Psoas muscle (tissue), 8 donors: ENCODE measurements at places on chromosomes 1 and 21. TPM values are rescaled to one million over a fixed set of nuclear protein-coding genes. Genes with fewer than 3 reads are reported as not detected.

Gene DDOST
- 87.7 TPM for polyA plus RNA-seq

Gene GJC2
- 0.40 TPM for polyA plus RNA-seq

Gene UTS2
- not detected for polyA plus RNA-seq

Gene AADACL3
- polyA plus RNA-seq, result not detected

Gene OR2G6
- polyA plus RNA-seq, result not detected

Gene GBP5
- polyA plus RNA-seq, result 0.16 TPM

Gene LCE3D
- polyA plus RNA-seq, result not detected

Gene TRPM2
- polyA plus RNA-seq, result 0.08 TPM

Gene PSEN2
- 15.5 TPM for polyA plus RNA-seq

Gene SLC35E2B
- 11.5 TPM for polyA plus RNA-seq

Gene RHOU
- polyA plus RNA-seq, result 20.1 TPM

Gene FBLIM1
- polyA plus RNA-seq, result 2.5 TPM

Gene UBE2U
- polyA plus RNA-seq, result not detected

- no peak for DNase-seq
Observed at GRCh38 chr1:119715542-119715941, 3.8 kb downstream of the PHGDH start.

DNA sequence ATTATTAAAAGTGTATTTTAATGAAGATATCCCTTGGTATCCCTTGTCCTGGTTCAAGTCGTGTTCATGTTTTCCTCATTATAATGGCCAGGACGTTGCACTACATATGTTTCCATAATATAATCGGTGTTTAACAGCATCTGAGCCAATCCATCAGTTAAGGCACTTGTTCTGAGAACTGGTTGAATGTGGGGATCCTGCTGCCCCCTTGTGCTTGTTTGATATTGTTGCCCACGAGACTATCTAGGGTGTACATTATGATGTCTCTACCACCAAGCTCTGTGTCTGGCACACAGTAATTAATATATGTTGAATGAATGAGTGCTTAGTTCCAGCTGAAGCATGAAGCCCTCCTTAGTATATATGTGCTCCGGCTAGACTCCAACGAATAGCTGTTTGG is 193.0 kb downstream of the CACNA1E start:
- no peak for DNase-seq

GRCh38 chr1:64187646-64188045 is 15.8 kb upstream of the UBE2U start:
- DNase-seq, result no peak

DNA sequence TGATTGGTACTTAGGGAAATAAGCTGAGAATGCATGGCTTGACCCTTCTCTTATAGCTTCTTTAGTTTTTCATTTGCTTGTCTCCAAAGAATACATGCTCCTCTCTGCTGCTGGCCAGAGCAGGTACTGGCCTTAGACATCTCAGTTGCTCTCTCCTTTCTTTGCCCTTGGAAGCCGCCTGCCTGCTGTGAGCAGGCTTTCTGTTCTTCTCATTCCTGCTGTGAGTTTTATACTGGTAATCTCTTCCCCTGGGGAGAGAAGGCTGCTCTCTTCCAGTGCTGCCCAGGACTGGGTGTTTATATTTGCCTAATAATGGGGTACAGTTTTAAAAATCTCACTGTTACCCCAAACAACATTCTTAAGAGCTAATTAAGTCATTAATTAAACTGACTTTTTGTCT is 323.5 kb upstream of the LRRC7 start:
- DNase-seq, result no peak

- no peak for DNase-seq
Observed at GRCh38 chr1:216953495-216953894, 230.3 kb upstream of the ESRRG start.

GRCh38 chr1:86714159-86714558 is 9.8 kb downstream of the SH3GLB1 start:
- DNase-seq, result no peak

GRCh38 chr1:101154547-101154946 is 82.3 kb upstream of the S1PR1 start:
- no peak for DNase-seq

GRCh38 chr1:150072959-150073358 is 5.4 kb downstream of the VPS45 start:
- DNase-seq, result no peak

- no peak for DNase-seq
Observed at GRCh38 chr1:58780836-58781452, 2.9 kb downstream of the JUN start.

DNA sequence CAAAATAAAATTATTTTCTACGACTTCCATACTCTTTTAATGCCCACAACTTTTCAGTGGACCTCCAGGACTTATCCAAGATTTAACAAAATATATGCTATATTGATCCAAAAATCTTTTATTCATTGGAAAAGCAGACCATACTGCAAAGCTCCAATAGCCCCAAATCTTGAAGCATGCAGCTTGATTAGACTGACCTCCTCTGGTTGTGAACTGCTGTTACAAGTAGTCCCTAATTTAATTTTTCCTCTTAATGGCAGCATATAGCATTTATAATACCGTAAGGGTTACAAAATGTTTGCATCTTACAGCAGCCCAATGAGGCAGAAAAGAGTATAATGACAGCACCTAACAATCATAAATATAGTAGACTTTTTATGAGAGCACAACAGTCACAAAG is 49.8 kb downstream of the TPR start:
- DNase-seq, result no peak

DNA sequence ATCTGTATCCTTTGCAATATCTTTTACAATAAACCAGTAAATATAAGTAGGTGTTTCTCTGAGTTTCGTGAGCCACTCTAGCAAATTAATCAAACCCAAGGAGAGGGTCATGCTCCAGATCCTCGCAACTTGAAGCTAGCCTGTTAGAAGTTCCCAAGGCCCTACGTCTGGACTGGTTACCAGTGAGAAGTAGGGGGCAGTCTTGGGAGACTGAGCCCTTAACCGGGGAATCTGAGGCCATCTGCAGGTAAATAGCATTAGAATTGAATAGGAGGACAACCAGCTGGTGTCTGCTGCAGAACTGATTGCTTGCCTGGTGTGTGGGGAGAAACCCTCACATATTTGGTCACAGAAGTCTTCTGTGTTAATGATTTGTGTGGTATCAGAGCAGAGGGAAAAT is 190.5 kb downstream of the RYR2 start:
- no peak for DNase-seq

GRCh38 chr21:18608226-18608625 is 204.6 kb upstream of the TMPRSS15 start:
- DNase-seq, result no peak

DNA sequence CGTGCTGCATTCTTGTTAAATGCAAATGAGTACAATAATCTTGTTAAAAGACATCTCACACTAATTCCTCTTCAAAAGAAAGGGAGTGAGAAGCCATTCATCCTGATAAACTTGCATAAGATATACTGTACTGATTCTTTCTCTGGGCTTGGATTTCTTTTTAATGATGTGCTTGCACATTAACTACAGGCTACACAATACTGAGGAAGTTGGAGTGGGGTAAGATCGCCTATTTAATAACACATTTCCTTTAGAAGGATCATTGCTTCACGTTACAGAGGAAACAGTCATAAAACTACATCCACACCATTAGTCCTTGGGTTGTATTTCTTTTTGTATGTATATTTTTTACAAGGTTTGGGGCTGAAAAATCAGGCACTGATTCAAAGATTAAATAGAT is 36.6 kb downstream of the NRIP1 start:
- no peak for DNase-seq

GRCh38 chr1:221865808-221866207 is 123.9 kb upstream of the DUSP10 start:
- peak; percentile 61 for DNase-seq

DNA sequence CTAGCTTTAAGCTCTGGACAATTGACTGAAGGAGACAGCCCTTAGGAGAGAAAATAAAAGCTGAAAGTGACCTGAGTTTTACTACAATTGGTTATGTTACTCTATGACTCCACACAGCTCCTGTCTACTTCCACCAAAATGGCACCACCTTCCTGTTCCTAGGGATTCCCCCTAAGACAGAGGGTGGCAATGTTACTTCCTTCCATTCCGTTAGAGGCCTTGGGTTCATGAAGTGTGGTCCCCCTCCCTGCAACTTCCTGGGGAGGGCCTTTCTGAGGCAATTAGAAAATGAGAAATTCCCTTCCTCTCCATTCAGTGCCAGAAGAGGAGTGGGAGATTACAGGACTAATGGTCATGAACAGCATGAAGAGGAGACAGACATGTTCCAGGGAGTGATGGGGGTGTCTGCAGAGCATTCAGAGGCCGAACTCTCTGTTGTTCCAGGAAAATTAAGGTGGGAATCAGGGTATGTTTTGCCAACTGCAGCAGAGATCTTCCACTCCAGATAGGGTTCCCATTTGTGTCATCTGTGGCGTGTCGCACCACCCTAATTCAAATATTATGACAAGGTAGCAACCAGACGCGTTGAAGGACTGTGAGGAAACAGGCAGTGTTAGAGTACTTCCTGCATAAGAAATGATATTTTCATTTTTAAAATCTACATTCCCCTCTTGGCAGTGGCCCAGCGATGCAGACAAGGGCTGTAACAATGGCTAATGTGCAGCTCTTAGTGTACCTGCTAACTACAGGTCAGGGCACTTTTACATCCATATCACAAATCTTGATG is 53.1 kb upstream of the TRIM67 start:
- no peak for DNase-seq

- no peak for DNase-seq
Observed at GRCh38 chr1:22556391-22557104, 6.7 kb upstream of the EPHA8 start.

- no peak for DNase-seq
Observed at GRCh38 chr1:182141040-182141439, 79.5 kb upstream of the ZNF648 start.

DNA sequence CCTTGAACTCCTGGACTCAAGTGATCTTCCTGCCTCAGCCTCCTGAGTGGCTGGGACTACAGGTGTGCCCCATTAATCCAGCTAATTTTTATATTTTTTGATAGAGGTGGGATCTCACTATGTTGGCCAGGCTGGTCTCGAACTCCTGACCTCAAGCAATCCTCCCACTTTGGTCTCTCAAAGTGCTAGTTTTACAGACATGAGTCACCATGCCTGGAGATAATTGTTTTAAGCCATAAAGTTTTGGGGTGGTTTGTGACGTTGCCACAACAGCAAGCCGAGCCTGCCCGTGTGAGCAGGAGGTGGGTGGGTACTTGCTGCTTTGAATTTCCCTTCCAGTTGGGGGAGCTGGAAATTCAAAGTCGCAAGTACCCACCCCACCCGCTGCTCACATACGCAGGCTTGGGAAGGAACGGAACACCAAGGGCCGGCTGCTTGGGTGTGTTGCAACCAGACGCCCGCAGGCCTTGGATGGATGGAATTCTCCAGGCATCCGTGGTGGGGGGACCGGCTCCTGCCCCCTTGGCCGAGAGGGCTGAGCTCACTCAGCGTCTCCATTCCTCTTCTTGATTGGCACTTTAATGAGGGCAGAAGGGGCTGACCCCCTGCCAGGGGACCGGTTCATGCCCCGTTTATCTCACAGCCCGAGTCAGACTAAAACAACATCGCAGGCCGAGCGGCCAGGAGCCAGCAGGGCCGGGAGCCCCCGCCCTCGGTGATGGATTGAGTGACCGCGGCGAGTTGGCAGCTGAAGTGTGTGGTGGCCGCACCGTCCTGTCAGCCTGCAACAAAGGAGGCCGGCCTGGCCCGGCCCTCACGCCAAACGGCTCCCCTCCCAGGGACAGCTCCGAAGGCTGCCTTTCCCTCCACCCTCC is 78.1 kb downstream of the DHRS3 start:
- peak; percentile 92 for DNase-seq

GRCh38 chr1:61182049-61182448 is 99.7 kb downstream of the NFIA start:
- DNase-seq, result no peak

GRCh38 chr1:230149751-230150584 is 82.9 kb downstream of the GALNT2 start:
- no peak for DNase-seq

GRCh38 chr1:246179401-246179800 is 327.7 kb downstream of the SMYD3 start:
- DNase-seq, result no peak

DNA sequence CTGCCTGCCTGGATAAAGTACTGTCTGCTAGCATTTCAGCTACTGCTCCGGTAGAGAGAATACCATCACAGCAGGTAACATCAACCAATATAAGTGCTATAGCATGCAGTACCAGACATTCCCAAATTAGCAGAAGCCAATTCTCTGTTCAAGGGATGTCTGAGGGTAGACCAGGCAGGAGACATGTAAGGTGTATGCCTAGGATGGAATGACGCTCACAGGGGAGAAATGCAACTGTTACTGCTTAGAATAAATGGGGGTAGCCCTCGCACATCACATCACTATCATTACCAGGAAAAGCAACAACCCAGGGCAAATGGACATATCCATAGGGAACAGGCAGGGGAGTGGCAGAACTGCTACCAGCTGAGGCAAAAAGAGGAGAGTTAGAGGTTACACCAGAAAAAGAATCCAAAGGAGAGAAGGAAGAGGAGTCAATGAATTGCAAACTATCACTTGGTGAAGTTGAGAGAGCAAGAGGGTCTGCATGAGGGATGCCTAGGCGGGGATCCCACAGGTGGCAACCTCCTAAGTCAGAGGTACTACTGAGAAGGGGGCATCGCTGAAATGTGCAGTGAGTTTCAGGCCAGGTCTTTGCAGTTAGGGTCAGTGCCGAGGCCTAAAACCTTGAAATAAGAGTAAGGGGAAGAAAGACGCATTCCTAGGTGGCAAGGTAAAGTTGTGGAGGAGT is 1.1 kb downstream of the UBE2Q1 start:
- DNase-seq, result no peak

DNA sequence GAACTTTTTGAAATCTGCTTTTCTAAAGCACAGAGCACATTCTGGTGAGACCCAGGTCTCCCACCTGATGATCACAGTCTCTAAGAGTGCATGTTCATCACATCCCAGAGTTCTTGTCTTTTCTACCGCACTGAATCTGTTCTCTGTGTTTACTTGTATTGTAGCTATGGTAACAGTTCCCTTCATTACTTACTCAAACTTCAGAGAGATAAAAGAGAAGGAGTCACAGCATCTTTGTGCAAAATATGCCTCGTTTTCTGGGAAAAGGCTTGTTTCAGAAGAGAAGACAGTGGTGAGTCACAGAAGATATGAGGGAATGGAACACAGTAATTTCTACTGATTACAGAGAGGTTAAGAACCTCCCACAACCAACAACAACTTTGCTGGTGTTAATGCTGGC is 580.6 kb downstream of the PLA2G4A start:
- DNase-seq, result no peak
